ENCODE measurements at places on chromosomes 2 and 18.

DNA sequence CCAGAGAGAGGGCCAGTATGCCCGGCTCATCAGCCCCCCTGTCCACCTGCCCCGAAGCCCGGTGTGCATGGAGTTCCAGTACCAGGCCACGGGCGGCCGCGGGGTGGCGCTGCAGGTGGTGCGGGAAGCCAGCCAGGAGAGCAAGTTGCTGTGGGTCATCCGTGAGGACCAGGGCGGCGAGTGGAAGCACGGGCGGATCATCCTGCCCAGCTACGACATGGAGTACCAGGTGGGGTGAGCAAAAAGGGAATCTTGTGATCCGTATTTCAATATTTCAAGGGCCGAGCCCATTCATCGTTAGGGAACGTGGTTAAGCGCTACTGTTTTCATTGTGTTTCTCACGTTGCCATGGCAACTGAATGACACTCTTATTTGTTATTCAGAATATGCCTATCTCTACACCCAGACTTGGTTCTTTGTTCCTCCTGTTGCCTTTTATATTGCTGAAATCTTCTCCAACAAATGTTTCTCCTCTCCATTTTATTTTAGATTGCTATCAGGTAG lies 81.5 kb downstream of the NRP2 start:
- DNase-seq = peak; percentile 69

DNA sequence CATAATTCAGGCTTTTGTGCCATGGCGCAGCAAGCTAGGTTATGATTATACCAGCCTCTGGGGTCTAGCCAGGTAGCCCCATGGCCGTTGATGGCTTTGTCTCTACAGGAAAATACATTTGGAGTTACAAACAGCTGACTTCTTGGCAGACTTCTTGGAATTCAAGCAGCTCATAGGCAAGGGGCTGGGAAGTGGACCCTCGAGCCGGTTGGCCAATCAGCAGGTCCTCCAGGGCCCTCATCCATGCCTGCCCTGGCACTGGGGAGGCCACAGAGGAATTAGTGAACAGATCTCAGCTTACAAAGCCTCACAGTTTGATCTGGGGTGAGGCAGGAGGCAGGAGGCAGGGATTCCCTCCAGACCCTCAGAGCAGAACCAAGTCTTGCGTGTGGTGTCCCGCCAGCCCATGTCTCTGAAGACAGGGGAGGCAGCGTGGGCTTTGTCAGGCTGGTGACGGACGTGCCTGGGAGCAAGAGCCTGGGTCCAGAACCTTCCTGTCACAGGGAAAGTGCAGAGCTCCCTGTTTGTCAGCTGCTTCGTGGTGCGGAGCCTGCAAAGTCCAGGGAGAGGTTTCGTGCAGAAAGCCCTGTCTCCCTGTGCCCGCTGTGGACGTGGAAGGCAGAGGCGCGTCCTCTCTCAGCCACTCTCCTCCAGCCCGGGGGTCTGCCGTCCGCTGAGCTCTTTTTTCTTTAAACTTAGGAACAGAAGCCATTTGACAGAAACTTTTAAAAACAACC lies 131.7 kb downstream of the KLHL29 start:
- no peak for DNase-seq

DNA sequence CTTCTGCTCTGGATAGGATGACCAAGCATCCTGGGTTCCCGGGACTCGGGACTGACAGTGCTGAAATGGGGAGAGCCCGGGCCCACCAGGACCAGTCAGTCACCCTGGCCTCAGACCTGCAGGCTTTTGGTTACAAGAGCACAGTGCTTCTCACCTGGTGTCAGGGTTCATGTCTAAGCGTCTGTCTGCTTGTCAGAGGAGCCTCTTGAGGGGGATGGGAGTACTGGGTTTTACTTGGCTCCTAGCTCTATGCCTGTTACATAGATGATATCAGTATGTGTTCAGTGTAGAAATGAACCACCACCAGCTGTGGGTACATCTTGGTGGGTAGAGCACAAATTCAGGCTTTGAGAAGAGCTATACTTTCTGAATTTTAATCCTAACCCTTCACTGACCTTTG lies 29.9 kb downstream of the PCARE start:
- no peak for DNase-seq

GRCh38 chr18:36849288-36850006 lies 20.5 kb downstream of the KIAA1328 start:
- DNase-seq = peak; percentile 92

- DNase-seq = no peak
Observed at GRCh38 chr2:230827774-230828271, 36.9 kb upstream of the ITM2C start.

- no peak for DNase-seq
Observed at GRCh38 chr2:134515137-134515536, 203.7 kb downstream of the TMEM163 start.

- DNase-seq = no peak
Observed at GRCh38 chr2:234528410-234529148, 31.7 kb upstream of the ARL4C start.

DNA sequence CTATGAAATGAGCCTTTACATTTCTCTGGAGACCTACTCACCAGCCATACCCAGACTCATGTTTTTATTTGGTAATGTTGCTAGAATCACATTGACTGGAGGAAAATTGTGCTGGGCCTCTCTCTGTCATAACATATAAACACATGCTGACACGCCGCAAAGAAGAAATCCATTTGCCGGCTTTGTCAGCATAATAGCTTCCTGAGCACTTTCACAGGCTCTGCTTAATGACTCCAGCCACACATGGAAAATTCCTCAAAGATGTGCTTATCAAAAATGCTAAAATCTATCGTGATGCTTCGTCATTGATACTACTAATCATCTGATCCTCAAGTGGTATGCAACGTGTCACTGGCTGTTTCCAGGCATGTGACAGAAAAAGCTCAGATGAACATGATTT lies 63.1 kb downstream of the RND3 start:
- DNase-seq = peak; percentile 16

- no peak for DNase-seq
Observed at GRCh38 chr2:36246320-36246990, 109.1 kb upstream of the CRIM1 start.

- DNase-seq = no peak
Observed at GRCh38 chr18:35835833-35836232, 136.6 kb upstream of the RMP24 start.

- no peak for DNase-seq
Observed at GRCh38 chr2:43461453-43462073, 134.3 kb downstream of the THADA start.

GRCh38 chr2:152565884-152566727 lies 151.2 kb downstream of the PRPF40A start:
- no peak for DNase-seq

Measured in fibroblast of skin of left biceps (primary cell).